ENCODE measurements at places on chromosomes 11 and 22. TPM values are rescaled to one million over a fixed set of nuclear protein-coding genes. Genes with fewer than 3 reads are reported as not detected.

SHISAL1 gene
- total RNA-seq: 0.71 TPM

- DNase-seq: no peak
Measured at GRCh38 chr11:71505781-71506180, 21.3 kb upstream of the KRTAP5-7 start.

- DNase-seq: no peak
Measured at GRCh38 chr22:46673205-46673604, 53.0 kb downstream of the GRAMD4 start.

MIOX gene
- 1.8 TPM for total RNA-seq

All from kidney epithelial cell (primary cell).